HFFc6 (cell line): ENCODE measurements at places on chromosomes 1 and 21.
A peak's percentile ranks its signal among the peaks of the same experiment; 100 is the strongest.

DNA sequence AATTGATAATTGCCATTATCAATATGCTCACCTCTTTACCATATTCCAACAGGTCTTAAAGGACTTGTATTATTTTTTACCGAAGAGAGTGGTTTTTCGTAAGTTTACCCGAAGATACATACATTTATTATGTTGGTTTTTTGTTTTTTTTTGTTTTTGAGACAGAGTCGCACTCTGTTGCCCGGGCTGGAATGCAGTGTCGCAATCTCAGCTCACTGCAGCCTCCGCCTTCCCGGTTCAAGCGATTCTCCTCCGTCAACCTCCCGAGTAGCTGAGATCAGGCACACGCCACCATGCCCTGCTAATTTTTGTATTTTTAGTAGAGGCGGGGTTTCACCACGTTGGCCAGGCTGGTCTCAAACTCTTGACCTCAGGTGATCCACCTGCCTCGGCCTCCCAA, 30.8 kb downstream of the NR5A2 start:
- peaks cover 21% of the 10 kb centered on the region; the same call in 1 of the 2 replicates for H3K27me3 ChIP-seq
- no peaks in the 10 kb centered on the region for H3K36me3 ChIP-seq
- H3K4me3 ChIP-seq, result no peak overlapping the region
- H3K27ac ChIP-seq, result no peak overlapping the region
- peaks cover 7% of the 10 kb centered on the region; the same call in 1 of the 2 replicates for H3K4me1 ChIP-seq

DNA sequence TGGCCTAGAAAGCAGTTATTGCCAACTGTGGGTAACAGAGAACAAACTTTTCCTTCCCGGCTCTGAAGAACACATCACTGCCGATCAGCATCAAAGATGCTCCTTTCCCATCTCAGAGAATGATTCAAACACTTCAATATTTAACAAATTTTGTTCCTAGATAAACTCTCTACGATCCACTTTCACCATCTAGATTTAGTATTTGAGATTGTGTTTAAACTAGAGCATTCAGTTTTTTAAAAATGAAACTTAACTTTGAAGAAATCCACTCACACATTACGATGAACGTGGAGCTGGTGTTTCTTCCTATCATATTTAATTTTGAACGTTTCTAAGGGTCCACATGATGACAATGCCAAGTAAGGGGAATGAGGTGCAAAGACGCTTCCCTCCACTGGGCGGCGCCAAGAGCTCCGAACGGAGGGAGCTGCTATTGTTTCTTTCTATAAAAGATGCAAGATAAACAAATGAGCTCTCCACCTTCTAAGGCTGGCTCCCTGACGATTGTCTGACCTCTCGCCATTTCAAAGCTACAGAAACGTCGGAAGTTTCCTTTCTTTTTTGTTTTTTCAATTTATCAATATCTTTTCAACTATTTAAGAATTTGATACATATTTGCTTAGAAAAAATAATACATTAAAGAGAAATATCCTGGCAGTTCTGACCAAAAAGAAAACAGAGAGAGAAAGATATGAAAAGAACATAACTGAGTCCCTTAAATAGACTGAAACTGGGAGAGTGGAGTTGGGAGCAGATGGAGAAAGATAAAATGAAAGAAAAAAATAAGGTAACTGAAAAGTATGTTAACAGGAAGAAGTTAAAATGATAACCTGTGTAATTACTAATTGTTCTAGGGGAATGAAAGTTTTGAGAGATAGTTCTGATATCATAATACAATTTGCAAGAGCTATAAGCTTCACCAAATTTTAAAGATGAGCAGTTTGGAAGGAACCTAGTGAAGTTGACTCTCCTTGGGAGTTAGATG, 4.4 kb upstream of the BARHL2 start:
- H3K36me3 ChIP-seq, result peaks cover 21% of the 10 kb centered on the region; the same call in 1 of the 2 replicates
- H3K4me1 ChIP-seq, result peaks cover 43% of the 10 kb centered on the region
- H3K4me3 ChIP-seq, result peak overlapping the region; percentile 33; the same call in 1 of the 2 replicates
- H3K27me3 ChIP-seq, result peaks cover 77% of the 10 kb centered on the region
- no peak overlapping the region for H3K27ac ChIP-seq

DNA sequence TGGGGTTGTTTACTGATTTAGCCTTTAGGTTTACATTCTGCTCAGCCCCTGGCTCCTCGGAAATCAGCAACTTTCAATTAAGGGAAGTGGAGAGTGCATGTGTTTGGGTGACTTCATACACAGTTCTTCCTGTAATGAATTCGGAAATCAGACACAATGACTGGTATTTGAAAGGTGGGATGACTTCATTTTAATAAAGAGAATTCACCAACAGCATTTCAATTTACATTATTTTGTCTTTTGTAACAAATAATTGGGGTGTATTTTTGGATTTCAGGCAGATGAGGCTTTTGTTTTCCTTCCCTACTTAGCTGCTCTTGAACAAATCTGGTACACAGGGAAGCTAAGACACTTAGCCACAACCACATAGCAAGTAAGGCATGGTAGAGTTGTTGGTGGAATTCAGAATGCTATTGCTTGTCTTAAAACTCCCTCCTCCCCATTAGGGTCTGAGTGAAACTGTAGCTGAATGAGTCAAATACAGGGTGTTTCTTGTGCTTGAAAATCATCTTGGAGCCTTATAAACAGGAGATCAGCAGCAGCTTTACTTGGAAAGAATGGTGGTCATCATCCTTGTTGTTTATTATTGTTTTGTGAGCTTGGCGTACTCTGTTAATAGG, 917 bp downstream of the STX12 start:
- H3K27me3 ChIP-seq, result no peaks in the 10 kb centered on the region; the same call in 1 of the 2 replicates
- H3K36me3 ChIP-seq, result peaks cover 8% of the 10 kb centered on the region
- peak overlapping the region; percentile 99 for H3K4me3 ChIP-seq
- H3K4me1 ChIP-seq, result peaks cover 36% of the 10 kb centered on the region

GRCh38 chr1:197920414-197921117, 3.4 kb downstream of the LHX9 start:
- H3K4me3 ChIP-seq, result peak overlapping the region; percentile 98
- peaks cover 71% of the 10 kb centered on the region for H3K36me3 ChIP-seq
- no peak for DNase-seq
- H3K27me3 ChIP-seq, result peaks cover 5% of the 10 kb centered on the region

DNA sequence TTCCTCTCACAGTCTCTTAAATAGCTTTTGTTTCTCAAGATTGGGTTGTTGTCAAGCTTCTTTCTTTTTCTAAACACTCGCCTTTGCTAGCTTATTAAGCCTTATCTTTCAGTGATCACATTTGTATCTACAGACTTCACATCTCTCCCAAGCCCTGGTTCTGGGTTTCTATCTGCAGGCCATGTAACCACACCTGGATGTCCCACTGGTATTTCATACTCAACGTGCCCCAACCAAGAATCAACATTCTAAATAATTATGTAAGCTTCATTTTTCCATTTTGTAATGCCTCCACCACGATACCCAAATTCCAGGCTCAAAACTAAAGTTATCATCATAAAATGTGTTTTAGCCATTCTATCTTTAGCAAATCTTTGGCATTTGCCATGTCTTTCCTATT, 372.2 kb downstream of the USH2A start:
- H3K4me3 ChIP-seq, result no peak overlapping the region
- no peak for DNase-seq
- no peak overlapping the region for H3K27ac ChIP-seq
- H3K27me3 ChIP-seq, result no peaks in the 10 kb centered on the region
- peaks cover 29% of the 10 kb centered on the region for H3K4me1 ChIP-seq

GRCh38 chr1:3120994-3121393, 52.0 kb downstream of the PRDM16 start:
- H3K36me3 ChIP-seq, result no peaks in the 10 kb centered on the region
- peaks cover 14% of the 10 kb centered on the region for H3K27me3 ChIP-seq
- no peak overlapping the region for H3K27ac ChIP-seq
- no peaks in the 10 kb centered on the region for H3K4me1 ChIP-seq
- H3K4me3 ChIP-seq, result no peak overlapping the region

- H3K4me3 ChIP-seq, result no peak overlapping the region
- H3K36me3 ChIP-seq, result peaks cover 5% of the 10 kb centered on the region
- no peak overlapping the region for H3K27ac ChIP-seq
Observed at GRCh38 chr1:18413541-18414305, 67.0 kb upstream of the KLHDC7A start.

DNA sequence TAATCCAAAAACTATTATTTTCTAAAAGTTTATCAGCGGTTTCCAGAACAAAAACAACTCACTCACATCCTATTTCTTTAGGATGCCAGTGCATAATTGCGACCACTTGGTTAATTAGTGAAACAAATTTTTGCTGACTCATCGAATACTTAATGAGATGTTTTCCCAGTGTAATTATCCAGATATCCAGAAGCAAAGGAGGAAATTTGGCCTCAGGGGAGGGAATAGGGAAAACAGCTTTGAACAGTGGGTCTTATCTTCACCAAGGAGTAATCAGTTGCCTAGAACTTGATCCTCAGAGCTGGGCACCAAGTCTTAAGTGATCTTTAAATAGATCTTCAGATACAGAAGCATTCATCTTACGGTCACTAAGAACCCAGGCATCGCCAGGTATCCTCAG, 24.3 kb downstream of the STYXL2 start:
- no peaks in the 10 kb centered on the region for H3K36me3 ChIP-seq
- H3K27me3 ChIP-seq, result peaks cover 12% of the 10 kb centered on the region
- no peaks in the 10 kb centered on the region for H3K4me1 ChIP-seq
- H3K27ac ChIP-seq, result no peak overlapping the region
- no peak for DNase-seq

DNA sequence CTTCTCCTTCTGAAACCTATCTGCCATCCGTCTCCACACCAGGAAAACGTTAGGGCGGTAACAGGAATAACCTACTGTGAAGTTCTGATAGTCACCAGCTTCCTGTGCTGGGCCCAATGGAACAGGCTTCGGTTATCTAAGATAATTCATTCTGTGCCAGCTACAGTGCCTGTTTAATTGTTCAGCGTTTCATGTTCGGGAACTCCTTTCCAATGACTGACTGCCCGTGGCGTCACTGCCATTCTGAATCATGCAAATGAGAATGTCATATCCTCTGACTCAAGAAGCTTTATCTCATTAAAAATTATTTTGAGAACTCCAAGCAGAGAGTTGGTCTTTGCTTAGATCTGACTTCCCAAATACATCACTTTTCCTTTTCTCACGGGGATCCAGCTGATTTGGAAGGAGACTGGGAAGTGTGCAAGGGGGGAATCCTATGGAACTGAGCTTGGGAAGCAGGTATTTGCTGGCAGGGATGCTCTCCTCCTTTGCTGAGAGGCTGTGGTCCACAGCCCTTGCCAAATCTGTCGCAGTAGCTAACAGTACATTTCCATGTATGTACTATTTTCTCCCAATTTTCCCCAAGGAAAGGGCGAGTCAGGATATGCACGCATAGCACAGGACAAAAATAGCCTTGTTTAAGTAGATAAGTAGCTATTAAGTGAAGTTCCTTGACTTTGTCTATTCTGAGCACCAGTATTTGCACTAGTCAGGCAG, 358.7 kb downstream of the LTN1 start:
- DNase-seq, result peak; percentile 88
- H3K4me1 ChIP-seq, result peaks cover 87% of the 10 kb centered on the region
- no peaks in the 10 kb centered on the region for H3K27me3 ChIP-seq

- H3K27me3 ChIP-seq, result no peaks in the 10 kb centered on the region
- no peaks in the 10 kb centered on the region for H3K36me3 ChIP-seq
- H3K4me3 ChIP-seq, result peak overlapping the region; percentile 48; the same call in 1 of the 2 replicates
Observed at GRCh38 chr21:41647806-41648561, 118.9 kb downstream of the RIPK4 start.
